Hippocampal formation (tissue), 2 donors: ENCODE measurements at places on chromosomes 12 and 14.

GRCh38 chr12:8554451-8555195, 13.9 kb upstream of the CLEC4E start:
- DNase-seq, result no peak

GRCh38 chr14:101120641-101121507, 217.4 kb upstream of the RTL1 start:
- peak; percentile 19 for DNase-seq

- peak; percentile 14 for DNase-seq
Observed at GRCh38 chr14:101135796-101136742, 232.5 kb upstream of the RTL1 start.

GRCh38 chr14:90341784-90342183, 10.0 kb upstream of the NRDE2 start:
- no peak for DNase-seq

DNA sequence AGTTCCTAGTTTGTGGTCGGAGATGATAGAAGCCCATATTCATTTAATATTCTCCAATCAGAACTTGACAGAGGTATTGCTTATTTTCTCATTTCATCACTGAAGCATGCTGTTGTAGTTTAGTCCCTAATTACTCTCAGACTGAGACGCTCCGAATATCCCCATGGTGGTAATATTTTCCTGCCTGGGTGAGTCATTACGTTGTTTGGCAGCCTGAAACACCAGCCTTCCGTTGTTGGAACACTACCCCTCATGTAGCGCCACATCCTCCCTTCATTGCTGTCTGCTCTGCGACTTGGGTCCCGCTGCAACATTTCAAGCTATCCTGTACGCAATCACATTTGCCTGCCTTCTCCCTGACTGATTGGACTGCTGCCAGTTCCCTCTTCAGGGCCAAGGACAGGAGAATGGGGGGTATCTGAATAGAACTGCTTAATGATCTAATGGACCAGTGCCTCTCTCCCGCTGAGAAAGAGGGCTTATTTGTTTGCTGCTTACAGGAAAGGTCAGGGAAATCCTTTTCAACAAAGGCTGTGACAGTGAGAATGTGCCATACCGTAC, 369.1 kb downstream of the NPAS3 start:
- DNase-seq, result peak; percentile 13
